Stimulated activated CD4-positive, alpha-beta T cell treated with anti-CD3 and anti-CD28 coated beads, Interleukin-4, amount 100 ng/mL, for 1 hour (primary cell): ENCODE measurements at places on chromosomes 1 and 21.

GRCh38 chr1:151801846-151802245 lies 3.4 kb downstream of the LINGO4 start:
- no peak for DNase-seq

DNA sequence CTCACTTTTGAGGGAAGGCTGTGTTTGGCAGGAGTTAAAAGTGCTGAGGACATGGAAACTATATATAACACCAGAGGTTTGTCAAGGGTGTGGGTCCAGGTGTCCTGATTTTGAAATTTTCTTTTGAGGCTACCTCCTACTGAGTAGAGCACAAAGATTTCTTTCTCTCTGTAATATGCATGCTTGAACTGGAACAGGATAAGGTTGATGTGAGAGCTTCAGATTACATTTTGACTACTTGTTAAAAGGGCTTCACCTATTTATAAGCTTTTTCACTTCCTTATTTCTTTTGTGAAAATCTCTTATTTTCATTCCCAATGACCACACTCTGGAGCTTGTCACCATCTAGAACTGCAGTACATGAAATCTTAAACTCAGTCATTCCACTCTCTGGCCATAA lies 59.8 kb upstream of the PLA2G4A start:
- DNase-seq = no peak

- DNase-seq = no peak
These were observed 385.2 kb downstream of the NUF2 start for GRCh38 chr1:163706915-163707314.

GRCh38 chr1:40665335-40666171 lies at the start of gene RIMS3:
RIMS3 (minus strand) TSS chr1:40665682; CDS start chr1:40641925, 23,757 bp downstream.
- peak; percentile 83 for DNase-seq

DNA sequence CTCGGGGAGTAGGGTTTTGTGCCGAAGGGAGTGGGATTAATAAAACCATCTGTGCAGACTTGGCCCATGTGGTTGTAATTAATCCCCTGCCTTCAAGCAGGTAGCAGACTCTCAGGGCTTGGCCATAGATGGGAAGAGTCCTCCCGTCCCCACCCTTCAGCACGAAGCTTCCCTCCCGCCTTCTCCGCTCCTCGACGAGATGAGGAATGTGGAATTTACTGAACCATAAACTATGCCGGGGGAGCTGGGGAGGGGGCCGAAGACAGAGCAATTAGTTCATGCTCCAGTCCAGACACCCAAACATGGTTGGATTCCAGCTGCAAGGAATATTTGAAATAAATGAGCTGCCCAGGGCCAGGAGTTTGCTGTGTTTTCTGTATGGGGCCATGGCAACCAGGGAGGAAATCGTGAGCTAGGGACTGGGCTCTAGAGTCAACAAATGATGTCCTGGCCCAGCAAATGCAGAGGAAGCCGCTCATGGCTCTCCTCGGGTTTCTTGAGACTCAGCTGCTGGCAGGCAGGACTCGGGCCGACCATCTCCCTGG lies 78.8 kb downstream of the SPSB1 start:
- no peak for DNase-seq

DNA sequence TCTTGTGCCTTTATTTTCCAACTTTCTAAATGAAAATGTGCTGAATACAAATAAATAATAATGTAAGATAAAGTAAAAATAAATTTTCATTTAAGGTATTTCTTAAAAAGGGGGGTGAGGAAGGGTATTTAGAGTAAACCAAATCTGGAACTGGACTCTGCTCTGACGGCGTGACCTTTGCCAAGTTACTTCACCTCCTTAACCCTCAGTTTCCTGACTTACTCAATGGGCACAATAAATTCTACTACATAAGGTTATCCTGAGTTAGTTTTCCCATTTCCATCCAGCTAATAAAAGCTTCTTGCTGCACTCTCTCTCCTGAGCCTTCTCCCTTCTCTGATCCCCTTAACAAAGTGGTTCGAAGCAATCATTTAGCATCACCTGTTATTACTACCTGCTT lies 93.9 kb downstream of the NID1 start:
- DNase-seq = no peak

- DNase-seq = no peak
These were observed 18.3 kb downstream of the ZNHIT6 start for GRCh38 chr1:85689775-85690404.

DNA sequence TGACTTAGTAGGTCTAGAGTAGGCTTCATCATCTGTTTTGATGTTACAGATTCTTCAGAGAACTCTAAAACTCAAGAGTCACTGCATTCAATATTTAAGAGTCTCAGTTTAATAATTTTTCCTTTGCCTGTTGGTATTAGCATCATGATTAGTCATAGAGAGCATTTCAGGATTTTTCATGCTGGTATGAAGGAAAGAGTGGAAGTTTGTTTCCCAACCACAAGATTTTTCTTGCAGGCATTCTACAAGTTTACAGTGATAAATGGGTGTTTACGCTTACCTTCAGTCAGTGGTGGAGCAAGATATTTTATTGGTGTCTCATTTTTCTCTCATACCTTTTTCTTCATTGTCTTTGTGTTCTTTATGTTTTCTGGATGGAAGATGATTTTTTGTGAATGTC lies 58.4 kb upstream of the MYOCOS start:
- DNase-seq = no peak

GRCh38 chr1:81797701-81798100 lies 3.0 kb upstream of the ADGRL2 start:
- no peak for DNase-seq

DNA sequence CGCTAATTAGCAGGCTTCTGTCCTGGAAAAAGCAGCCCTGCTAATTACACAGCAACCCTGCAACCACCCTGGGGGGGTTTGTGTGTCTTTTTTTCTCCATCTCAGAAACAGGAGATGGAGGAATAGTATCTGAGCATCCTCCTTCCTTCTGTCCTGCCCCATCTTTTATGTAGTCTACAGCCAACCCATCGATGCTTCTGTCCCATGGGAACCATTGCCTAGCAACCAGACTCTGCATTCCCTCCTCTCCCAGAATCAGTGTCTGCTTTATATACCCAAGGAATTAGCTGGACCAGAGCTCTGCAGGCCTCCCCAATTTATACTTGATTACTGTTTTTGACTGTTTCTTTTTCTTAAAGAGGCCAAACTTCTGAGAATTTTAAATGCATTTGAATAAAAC lies 35.1 kb downstream of the LRRC38 start:
- no peak for DNase-seq

DNA sequence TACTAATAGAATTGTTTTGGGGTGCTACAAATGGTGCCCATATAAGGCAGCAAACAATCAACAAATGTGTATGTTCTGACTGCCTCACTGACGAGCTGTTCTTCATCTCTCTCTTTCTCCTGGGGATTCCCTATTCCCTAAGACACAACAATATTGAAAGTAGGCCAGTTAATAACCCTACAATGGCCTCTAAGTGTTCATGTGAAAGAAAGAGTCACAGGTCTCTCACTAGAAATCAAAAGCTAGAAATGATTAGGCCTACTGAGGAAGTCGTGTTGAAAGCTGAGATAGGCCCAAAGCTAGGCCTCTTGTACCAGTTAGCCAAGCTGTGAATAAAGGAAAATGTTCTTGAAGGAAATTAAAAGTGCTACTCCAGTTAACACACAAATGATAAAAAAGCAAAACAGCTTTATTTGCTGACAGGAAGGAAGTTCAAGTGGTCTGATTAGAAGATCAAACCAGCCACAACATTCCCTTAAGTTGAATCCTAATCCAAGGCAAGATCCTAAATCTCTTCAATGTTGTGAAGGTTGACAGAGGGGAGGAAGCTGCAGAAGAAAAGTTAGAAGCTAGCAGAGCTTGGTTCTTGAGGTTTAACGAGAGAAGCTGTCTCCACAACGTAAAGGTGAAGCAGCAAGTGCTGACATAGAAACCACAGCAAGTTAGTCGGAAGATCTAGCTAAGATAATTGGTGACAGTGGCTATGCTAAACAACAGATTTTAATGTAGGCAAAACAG lies 26.3 kb downstream of the ATP2B4 start:
- no peak for DNase-seq

- DNase-seq = peak; percentile 3
These were observed 351.3 kb upstream of the RUNX1 start for GRCh38 chr21:35400233-35400939.

DNA sequence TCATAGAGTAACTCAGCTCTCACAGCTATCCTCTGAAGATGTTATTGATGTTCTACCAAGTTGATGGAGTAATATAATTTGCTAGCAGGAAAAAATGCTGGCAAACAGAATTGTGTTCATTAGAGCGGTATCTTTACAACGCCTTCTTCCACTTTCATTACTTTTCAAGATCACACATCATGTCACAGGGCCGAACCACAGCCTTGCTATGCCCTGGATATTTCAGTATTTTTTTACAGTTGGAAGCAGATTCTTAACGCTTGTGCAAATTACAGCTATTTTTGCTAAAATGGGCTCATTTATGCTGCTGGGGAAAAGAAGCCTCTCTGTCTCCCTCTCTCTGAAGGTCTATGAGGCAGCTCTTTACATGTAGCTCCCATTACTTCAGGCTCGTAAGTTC lies 632.2 kb downstream of the KIF26B start:
- DNase-seq = no peak

DNA sequence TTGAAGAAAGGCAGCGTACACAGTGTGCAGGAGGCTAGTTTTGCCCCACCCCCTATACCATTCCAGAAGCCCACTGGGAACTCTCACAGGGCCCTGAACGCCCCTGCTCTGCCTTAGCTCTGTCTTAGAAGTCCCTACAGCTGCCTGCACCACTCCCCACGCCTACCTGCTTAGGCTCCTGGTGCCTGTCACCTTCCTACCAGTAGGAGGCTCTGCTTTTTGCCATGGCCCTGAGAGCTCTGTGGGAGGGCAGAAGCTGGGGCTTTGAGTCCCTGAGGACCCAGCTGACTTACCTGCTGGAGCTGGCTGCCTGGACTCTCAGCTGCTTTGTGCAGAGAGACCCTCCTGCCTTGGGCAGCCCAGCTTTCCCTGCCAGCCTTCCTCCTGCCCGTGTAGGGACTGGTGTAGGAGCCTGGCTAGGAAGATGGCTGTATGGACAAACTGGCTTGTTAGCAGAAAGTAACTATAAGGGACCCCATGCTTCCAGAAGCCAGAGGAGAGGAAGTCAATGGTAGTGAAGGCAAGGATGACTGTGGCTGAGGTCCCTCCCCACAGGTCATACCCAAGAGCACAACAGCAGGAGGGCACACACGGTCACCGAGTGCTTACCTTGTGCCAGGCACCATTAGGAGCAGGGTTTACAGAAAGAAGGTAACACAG lies 9.8 kb upstream of the CELSR2 start:
- DNase-seq = no peak

DNA sequence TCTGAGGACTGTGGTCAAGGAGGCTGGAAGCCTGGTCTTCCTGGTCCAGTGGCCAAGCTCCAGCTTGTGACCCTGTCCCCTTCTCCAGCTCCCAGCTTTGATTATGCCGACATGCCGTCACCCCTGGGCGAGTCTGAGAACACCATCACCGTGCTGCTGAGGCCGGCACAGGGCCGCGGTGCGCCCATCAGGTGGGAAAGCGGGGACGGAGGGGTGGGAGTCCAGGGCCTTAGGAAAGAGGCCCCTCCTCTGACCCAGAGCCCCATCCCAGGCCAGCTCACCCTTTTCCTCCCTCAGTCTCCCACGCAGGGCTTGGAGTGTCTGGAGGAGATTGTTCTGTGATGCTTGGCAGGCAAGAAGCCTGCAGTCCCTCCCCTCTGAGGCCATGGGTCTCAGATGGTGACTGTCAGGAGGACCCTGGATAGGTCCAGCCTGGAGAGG lies 43.6 kb downstream of the PTPRU start:
- DNase-seq = no peak

GRCh38 chr1:228106800-228107054 lies 2.4 kb downstream of the MRPL55 start:
- no peak for DNase-seq

- DNase-seq = no peak
These were observed 101.9 kb upstream of the SLC45A1 start for GRCh38 chr1:8216005-8216404.

DNA sequence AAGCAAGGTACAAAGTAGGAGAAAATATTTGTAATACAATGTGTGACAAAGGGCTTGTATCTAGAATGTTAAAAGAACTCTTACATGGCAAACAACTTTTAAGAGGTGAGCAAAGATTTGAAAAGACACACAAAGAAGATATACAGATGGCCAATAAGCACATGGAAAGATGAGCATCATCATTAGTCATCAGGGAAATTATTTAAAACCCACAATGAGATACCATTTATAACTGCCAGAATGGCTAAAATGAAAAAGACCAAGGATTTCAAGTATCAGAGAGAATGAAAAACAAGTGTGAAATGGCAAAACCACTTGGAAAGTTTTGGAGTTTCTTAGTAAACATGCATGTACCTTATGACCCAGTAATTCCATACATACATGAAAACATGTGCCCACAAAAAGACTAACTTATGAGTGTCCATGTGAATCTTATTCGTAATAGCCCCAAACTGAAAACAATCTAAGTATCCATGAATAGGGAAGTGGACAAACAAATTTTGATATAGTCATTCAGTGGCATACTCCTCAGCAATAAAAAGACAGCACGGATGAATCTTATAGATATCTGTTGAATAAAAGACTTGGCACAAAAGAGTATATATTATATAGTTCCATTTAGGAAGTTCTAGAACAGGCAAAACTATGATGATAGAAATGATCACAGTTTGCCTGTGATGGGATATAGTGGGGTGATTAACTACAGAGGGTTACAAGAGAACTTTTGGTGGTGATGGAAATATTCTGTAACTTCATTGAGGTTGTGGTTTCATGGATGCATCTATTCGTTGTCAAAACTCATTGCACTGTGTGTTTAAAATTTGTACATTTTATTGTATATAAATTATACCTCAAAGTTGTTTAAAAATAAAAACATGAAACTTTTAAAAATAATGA lies 82.0 kb downstream of the DISP1 start:
- no peak for DNase-seq

DNA sequence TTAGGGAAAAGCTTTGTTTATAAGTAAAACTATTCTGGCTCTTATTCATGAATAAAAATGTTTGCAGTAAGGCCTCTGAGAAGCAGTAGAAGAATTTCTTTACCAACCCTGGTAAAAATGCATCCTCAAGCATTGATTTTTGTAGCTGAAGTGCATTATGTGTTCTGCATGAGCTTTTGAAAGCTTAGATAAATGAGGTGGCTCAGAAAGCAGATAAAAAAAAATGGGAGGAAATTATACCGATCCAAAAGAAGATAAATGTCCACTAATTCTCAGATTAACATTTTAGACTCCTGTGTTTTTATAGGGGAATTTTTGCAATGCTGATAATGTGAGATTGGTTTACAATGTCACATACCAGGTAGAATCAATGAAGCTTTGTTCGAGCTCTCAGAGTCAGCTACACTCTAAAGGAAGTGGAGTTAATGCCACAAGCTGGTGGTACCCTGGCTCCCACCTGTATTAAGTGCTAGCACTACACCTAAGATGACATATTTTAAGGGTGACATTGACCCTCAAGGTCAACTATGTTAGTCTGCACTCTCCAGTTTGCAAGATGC lies 85.5 kb upstream of the SELENON start:
- no peak for DNase-seq

GRCh38 chr21:44398499-44398898 lies 45.1 kb downstream of the TRPM2 start:
- no peak for DNase-seq
